ENCODE measurements at places on chromosomes 7 and 10.

DNA sequence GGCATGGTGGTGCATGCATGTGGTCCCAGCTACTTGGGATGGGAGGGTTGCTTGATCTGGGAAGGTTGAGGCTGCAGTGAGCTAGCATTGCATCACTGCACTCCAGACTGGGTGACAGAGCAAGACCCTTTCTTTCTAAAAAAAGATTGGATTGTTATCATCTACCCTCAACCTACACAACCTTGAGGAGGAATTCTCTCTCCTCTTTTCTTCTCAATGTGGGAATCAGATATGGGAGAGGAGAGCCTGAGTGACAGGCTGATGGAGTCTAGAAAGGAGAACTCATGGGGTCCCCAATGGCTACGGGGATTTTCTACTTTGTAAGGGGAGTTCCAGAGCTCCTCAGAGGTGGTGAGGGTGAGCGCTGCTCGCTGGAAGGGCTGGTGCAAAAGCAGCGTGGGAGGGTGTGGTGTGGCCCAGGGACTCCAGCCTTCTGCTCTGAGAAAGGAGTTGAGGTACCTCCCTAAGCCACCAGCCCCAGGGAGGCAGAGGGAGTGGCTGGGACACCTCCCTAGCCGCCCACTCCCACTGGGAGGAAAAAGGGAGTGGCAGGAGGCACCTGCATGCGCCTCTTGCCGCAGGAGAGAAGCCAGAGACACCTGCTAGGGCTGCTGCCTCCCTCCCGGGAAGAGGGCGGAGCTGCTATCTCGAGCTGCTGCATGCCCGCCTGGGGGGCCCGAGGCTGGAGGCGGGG, 48.4 kb downstream of the GATA3 start:
- DNase-seq, result no peak

- DNase-seq, result no peak
Observed at GRCh38 chr10:110103921-110104461, 96.2 kb downstream of the ADD3 start.

DNA sequence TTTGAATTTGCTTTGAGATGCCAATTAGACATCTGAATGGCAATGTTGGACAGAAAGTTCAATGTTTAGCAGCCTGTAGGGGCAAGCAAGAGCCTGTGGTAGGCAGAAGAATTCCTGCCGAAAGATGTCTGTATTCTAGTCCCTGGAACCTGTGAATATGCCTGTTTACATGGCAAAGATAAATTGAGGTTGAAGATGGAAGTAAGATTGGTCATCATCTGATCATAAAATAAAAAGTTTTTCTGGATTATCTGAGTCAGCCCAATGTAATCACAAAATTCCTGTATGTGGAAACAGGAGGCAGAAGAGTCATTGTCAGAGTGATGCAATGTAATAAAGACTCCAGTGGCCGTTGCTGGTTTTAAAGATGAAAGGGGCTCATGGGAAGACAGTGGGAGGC, 430.5 kb downstream of the MDFIC start:
- no peak for DNase-seq

DNA sequence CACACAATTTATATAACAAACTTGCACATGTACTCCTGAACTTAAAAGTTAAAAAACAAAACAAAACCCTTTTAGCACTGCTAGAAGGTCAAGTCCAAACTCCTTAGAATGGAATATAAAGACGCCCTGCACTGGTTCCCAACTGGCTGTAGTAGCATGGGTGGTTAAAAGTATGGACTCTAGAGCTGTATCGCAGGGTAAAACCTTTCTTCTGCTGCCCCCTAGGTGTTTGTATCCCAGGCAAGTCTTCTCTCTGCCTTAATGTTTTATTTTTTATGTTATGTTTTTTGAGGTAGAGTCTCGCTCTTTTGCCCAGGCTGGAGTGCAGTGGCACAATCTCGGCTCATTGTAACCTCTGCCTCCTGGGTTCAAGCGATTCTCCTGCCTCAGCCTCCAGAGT, 35.2 kb downstream of the LSMEM1 start:
- no peak for DNase-seq

DNA sequence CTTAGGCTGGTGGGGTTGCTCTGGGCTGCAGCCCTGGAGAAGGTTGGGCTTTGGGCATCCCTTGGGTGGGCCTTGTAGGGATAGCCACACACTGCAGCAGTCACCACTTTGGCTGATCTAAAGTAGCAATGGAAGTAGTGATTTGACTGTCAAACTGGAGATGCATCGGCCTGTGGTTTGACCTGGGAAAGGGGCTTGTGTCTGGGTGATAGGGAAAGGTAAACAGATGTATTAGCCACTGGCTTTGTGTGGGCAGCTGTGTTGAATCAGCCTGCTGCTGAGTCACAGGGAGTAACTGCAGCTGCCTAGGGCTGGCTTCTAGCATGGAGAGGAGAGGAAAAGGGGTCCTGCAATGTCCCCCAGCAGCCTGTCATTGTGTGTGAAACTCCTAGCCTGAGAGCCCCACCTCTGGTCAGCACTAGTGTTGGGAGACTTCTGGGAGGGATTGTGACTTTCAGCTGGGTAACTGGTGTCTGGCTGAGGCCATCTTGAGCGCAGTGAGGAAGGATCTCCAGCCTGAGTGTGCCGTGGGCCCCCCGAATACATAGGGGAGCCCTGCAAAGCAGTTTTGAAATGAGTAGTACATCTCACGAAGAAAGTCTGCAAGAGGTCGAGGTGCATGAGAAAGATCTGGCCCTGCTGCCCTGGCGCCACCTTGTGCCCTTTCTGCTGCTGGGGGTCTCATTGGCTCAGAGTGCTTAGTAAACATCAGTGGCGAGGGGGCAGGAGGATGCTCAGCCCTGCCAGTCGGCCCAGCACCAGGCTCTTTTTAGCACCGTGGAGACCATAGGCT, 117.3 kb downstream of the FANK1 start:
- DNase-seq, result no peak

DNA sequence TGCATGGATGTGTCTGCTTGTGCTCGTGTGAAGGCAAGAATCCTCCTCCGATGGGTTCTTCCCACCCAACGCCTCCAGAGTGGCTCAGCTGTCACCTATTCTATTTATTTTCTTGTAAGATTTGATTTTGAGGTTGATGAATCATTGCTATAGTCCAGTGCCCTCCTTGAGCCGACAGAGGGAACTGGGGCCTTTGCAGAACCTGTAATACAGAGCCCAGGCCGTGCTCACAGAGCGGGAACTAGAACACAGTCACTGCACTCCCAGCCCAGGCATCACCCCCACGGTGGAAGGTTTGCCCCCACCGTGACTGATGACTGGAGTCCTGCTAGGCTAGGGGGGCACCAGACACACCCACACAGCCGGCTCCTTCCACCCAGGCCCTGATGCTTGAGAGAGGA, 2.0 kb downstream of the RARRES2 start:
- no peak for DNase-seq

DNA sequence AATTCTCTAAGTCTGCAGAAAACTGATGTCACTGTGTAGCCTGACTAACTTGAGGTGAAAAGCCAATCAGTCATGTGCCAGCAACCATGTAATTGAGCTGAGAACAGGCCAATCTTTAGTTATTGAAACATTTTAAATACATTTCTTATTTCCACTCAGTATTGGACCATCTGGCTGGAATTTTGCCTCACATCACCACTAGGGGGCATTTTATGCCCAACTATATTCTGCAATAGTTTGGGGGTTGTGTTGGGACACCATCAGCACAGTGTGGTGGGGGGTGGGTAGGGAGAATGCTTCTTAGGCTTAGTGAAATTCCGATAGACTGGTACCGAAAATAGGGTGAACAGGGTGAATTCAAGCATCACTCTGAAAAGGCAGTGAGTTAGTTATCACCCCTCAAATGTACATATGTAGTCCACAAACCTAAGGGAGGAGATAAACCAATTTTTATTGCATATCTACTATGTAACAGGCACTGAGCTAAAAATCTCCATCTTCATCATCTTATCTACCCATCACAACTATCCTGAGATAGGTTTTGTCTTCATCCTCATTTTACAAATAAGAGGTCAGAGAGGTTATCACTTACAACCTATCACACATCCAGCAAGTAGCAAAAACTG, 17.8 kb downstream of the NPSR1 start:
- no peak for DNase-seq

DNA sequence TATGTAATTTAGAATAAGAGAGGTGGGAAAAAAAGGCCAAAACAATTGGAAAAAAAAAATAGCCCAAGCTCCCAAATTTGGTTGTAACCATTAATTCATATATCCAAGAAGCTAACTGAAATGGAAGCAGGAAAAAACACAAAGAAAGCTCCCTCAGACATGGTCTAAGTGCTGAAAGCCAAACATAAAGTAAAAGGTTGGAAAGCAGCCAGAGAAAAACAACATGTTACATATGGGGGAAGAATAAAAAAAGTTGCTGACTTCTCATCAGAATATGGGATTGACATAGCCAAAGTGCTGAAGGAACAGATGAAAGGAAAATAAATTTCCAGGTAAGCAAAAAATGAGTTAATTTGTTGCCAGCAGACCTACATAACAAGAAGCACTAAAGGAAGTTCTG, 40.3 kb downstream of the PDZD8 start:
- no peak for DNase-seq

All from activated CD4-positive, alpha-beta T cell treated with anti-CD3 and anti-CD28 coated beads, Interleukin-2, amount 50 U/mL, for 4 hours (primary cell).